ENCODE measurements at places on chromosomes 2 and 18.

DNA sequence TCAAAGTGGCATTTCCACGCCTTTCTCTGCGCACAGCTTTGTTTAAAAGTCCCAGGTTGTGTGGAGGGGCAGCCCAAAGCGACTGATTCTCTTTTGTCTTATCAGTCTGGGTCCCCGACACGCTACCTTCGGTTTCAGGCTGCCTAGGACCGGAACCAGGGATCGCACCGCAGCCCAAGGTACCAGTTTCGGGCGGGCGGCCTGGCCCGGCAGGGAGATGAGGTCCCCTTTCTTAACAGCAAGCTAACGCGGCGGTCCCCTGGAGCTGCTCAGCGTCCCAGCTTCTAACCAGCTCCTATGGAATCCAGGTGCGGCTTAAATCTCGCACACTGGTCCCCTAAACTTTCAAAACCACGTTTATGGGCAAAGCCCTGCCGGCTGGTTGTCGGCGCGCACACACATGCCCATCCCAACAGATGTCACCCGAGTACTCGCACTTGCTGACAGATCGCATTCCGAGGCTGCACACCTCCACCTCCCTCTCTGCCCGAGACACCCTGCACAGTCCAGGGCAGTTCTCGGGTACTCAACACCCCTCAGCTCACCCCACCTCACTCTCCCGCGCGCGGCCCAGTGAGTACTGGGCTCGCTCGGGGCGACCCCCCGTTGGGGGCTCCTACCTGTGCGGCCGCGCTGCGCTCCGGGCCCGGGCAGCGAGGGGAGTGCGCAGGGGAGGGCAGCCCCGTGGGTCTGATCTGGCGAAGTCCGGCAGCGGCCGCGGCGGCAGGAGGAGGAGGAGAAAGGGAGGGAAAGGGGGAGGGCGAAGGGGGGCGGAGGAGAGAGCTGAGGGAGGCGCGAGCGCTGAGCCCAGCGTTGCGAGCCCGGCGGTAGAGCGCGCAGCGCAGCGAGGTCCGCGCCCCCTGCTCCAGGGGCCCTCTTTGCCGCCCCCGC is at the start of gene EFEMP1:
Gene EFEMP1, minus strand, starts transcription at position 692 of the 891 bp plus-strand sequence. CDS start 1,342 bp downstream, outside the sequence.
- DNase-seq: no peak

- DNase-seq: no peak
Observed at GRCh38 chr2:135694711-135695110, 46.9 kb upstream of the UBXN4 start.

DNA sequence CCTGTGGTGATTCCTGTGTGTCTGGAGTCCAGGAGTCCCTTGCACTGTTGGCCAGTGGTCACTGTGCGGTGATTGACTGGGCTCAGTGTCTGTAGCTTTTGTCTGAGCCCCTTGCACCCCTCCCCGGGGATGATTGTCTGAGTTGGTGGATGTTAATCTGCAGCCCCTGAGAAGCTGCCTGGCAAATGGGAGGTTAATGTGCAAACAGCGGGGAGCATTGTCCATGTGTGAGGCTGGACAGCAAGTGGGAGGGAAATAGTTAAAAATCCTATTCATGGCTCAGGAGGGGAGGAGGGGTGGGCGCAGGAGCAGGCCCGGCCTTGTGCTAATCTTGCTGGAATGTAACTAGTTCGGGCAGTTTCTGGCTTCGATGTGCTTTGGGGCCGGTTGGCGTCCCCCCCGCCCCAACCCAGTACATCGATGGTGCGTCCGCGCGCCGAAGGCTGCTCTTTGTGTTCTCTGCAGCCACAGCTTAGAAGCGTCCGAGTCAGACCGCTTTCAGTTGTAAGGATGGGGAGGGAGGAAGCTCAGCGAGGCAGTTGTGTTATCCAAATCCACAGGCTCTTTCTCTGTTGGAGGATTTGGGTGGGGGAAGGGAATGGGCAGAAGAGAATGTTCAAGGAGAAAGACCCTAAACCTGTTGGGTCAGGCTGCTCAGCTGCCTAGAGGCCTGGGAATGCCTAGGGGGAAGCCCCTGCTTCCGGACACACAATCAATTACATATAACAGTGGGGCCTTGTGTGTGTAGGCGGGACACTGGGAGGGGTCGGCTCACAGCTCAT is 71.8 kb downstream of the TGOLN2 start:
- no peak for DNase-seq

GRCh38 chr2:221572821-221573429 is 821 bp upstream of the EPHA4 start:
- DNase-seq: no peak

DNA sequence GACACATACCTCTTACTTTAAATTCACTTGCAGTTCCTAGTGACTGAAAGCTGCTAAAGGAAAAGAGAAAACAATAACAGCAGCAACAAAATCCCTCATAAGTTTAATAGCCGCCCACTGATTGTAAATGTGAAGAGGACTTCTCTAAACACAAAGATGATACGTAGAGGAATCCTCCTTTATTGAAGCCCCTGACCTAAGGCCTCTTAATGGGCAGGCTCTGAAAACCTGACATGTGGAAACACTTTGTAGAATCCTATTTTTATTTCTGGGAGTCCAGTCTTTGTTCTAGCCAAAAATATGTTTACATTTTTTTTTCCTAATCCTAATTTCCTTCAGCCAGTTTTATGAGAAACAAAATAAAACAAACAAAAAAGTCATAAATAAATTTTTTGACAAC is 1277.7 kb upstream of the CELF4 start:
- no peak for DNase-seq

DNA sequence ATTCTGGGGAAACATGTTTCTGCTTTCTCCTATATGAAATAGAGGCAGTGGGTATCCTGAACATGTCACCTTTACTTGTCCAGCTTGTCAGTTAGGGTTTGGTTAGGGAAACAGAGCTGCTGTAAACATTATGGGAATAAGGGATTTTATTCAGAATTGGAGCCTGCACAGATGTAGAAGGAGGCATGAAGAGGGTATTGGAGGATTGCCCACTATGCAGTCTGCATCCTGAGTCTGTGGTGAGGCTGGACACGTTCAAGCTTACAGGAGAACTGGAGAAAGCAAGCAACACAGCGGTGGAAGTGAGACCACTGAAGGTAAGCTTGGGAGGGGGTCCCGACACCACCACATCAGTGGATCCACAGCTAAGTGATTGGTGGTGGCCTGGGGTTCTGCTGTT is 443.0 kb upstream of the TNP1 start:
- DNase-seq: no peak

- no peak for DNase-seq
Observed at GRCh38 chr2:187157046-187157445, 291.0 kb downstream of the CALCRL start.

DNA sequence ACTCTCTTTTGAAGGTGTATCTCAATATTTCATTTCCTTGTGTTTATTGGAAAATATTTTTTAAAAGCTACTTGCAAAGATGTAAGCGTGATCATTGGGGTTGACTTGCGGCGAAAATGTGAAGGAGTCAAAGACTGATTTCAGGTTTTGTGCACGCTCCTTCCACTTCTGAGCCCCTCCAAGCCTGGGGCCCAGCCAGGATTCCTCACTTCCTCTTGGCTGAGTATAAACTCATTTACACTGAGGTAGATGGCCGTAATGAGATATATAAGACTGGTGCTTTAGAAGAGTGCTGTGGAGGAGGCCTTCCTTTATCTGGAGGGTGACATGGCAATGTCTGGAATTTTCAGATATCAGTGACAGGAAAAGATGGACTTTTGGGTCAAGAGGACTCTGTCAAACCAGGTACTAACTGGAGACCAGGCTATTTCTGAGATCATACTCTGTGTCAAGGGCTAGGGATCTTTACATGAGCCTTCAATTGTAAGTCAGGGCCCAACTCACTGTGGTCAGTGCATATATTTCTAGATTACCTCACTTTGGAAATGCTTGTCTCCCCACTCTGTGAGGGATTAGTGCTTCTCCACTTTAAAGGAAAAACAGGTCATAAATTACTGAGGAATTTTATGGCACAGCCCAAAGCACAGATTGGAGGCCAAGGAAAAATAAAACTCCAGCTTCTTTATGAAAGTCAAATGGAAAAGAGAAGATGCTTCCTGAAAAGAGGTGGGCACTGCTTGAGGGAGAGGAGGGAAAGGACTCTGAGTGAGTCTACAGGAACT is 22.8 kb downstream of the PRKCE start:
- no peak for DNase-seq

GRCh38 chr2:85744741-85745601 is 8.8 kb upstream of the ATOH8 start:
- DNase-seq: no peak

DNA sequence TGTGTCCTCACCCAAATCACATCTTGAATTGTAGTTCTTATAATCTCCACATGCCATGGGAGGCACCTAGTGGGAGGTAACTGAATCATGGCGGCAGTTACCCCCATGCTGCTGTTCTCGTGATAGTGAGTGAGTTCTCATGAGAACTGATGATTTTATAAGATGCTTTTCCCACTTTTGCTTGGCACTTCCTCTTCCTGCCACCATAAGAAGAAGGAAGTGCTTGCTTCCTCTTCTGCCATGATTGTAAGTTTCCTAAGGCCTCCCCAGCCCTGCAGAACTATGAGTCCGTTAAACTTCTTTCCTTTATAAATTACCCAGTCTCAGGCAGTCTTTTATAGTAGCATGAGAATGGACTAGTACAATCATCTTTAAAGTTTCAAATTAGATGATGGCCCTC is 902.4 kb upstream of the PIK3C3 start:
- no peak for DNase-seq

GRCh38 chr2:2941205-2941604 is 436.4 kb downstream of the EIPR1 start:
- no peak for DNase-seq

GRCh38 chr2:240399419-240400324 is 35.8 kb upstream of the GPC1 start:
- DNase-seq: no peak

GRCh38 chr2:168528469-168528868 is 72.4 kb downstream of the CERS6 start:
- no peak for DNase-seq

GRCh38 chr18:24427484-24427883 is 1.0 kb downstream of the IMPACT start:
- no peak for DNase-seq

DNA sequence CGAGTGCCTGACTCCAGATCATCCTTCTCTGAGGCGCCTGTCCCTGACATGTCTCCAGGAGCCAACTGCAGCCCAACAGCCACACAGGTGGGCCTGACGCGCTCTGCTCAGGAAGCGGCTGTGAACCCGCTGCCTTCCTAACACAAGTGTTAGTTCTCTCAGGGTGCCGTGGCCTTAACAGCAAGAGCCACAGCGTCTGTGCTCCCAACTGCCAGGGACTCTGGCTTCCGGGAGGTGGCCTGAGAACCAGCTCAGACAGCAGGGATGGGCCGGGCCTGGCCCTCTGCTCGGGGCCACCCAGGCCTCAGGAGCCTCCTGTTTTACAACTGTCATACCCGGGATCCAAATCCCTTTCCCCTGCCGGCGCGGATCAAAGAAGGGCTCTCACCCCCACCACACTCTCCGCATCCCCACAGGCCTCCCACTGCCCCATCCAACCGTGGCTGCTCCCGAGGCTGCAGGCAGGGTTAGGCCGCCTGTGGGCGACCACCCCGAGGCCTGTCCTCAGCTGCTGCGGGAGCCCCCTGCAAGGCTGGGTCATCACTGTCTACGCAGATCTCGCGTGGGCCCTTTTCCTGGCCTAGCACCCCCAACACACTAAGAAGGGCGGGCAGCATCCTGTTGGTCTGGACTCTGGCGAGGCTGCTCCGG is 114.2 kb upstream of the ZNF236 start:
- DNase-seq: no peak

DNA sequence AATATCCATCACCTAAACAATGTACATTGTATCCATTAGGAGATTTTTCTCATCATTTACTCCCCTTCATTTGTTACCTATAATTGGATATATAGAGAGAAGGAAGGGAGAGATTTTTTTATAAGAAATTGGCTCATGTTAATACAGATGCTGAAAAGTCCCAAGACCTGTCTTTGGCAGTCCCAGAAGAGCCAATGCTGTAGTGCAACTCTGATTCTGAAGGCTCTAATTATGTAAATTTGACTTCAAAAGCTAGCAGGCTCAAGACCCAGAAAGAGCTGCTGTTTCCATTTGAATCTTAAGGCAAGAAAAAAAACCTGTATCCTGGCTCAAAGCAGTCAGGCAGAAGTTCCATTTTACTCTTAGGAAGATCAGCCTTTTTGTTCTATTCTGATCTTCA is 1245.5 kb upstream of the FAM98A start:
- DNase-seq: no peak

DNA sequence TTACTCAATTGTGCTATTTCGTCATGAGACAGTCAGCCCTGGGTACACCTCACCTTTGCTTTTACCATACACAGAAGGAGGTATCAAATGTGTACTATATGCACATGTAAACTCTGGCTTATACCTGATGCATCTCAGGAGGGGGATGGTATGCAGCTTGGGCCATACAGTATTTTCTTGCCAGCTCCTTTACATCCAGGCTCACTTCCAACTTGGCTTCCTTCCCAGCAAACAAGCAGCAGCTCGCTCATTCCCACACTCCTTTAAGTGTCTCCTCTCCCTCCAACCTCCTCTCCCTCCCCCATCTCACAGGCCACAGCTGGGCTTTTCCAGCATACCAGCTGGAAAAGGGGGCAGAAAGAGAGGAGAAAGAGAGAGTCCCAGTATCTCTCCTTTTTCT is 9.6 kb downstream of the MARCHF4 start:
- no peak for DNase-seq

DNA sequence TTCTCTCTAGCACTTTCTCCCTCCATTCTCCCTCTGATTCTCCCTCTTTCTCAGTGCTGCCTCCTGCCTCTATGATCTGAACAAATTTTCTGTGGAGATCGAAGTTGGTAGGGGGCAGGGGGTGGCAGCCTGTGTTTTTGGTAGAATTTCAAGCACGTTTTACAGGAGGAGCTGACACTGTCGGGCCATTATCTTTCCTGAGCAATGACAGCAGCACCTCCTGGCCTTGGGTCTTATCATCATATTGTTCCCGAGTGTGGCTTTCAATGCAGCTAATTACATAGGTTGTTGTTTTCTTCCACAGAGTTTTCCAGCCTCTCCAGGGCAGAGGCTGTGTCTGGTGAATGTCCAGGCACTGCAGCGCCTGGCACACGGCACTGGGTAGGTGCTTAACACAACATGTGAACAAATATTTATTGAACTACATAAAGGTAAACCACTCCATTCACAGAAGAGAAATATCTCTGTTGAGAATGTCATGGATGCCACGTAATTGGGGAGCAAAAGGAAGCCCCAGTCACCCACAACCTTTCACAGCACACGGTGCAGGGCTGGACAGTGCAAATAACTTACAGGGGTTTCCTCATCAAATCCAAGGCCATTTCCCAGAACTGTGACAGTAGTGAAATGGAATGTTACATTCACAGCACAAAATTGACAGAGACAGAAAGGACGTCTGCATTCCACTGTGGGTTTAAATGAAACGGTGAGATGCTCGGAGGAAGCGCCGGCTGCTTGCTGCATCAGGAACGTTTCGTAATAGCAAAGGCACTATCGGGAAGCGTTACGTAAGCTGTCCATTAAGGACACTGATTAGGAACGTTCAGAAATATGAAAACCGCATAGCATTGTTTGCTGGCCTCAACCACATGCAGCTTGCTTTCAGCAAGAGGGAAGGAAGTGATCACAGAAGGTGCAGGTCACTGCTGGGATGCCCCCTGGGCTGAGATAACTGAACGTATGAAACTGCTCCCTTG is 6.5 kb upstream of the KCNG2 start:
- DNase-seq: peak; percentile 50
